ENCODE measurements at places on chromosomes 16 and 17.

DNA sequence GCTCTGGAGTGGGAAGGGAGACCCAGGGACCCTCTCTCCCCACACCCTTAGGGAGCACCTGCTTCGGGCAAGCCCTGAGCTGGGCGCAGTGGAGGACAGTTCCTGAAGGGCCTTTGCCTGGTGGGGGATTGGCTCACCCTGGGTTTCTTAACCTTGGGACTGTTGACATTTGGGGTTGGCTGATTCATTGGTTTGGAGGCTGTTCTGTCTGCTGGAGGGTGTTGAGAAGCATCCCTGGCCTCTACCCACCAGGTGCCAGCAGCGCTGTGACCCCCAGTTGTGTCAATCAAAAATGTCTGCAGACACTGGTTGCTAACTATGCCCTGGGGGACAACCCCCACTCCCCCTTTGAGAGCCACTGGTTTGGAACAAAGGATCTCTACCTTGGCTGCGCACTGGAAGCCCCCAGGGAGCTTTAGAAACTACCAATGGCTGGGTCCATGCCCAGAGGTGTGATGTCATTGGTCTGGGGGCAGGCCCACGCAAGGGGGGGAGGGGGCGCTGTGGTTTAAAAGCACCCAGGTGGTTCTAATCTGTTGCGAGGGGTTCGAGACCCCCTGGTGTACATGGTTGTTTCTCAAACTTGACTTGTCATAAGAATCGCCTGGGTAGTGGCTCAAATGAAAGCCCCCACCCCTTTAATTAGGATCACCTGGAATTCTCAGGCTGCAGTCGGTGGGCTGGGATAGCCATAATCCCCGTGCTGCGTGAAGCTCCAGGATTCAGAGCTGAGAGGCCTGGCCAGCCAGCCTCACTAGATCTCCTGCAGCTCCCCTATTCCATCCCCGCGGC is 151.9 kb upstream of the GSE1 start:
- peak; percentile 0 for DNase-seq

- DNase-seq = peak; percentile 90
Observed at GRCh38 chr17:3667366-3668278, 756 bp downstream of the TAX1BP3 start.

- DNase-seq = no peak
Observed at GRCh38 chr16:26317885-26318284, 626.1 kb downstream of the HS3ST4 start.

- no peak for DNase-seq
Observed at GRCh38 chr17:9839433-9839832, 13.7 kb downstream of the GLP2R start.

DNA sequence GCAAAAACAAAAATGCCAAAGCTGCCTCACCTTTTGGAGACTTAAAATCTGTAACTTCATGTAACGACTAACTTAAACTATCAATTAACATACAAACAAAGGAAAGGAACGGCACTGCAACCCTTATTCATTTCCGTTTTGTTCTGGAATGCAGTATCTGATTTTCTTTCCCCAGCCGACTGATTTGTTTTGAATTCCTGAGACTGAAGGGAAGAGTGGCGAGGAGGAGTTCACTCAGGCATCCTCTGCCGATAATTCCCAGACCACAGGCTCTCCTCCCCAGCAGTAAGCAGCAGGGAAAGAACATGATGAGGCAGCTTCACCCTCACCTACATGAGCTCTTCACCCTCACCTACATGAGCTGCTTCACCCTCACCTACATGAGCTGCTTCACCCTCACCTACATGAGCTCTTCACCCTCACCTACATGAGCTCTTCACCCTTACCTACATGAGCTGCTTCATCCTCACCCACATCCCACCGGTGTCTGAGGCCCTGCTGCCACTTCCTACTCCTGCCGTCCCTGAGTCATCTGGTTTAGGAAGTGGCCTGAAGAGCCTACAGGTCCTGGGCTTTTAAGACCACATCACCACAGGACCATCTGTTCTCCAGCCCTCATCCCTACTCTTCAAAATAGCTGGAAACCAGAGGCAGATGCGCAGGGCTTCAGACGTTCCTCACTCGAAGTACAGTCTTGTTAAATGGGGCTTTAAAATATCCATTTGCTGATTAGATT is 168.0 kb upstream of the RPH3AL start:
- DNase-seq = no peak

DNA sequence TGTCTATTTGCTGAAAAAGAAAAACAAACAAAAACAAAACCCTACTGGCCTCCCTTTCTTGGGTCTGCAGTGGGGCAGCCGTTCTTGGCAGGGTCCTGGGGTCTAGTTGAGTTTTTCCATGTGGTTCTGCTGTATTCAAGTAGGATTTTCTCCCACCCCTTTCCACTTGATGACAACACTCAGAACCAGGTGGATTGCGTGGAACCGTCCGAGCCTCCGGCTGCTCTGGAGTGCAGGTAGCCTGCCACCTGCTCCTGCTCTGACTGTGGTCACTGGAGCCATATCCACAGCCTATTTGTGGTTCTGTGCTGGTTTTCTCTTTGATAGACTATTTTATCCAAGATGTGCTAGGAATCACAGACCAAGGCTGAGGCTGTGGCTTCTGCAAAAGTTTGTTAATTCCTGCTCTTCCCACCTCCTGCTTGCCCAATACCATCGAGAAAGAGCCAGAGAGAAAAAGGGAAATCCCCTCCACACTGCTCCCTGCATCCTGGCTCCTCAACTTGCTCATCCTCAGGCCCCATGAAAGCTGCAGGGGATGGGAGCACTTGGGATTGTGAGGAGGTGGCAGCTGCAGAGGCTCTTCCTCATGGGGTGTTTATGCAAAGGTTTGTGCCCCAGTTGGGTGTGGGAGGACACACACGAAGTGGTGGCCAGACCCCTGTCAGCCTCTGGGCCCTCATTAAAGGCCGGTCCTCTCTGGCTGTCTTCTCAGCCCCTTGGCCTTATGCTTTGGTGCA is 377.8 kb upstream of the TNRC6C start:
- no peak for DNase-seq

DNA sequence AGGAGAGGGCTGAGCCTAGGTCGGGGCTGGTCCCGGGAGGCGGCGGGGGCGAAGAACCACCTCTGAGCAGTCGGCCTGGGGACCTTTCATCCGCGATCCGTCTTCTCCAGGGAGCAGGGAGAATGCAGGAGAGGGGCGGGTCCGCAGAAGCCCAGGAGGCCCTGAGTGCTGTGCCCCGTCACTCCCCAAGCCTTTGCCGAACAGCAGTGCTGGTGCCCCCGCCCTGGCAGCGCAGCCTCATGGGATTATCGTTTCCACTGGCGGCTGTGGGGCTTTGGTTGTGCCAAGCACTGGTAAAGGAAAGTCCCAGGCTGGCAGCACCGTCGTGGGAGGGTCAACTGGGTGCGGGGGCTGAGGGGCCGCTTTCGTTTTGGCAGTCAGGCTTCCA is 631 bp downstream of the TBL3 start:
- peak; percentile 11 for DNase-seq

DNA sequence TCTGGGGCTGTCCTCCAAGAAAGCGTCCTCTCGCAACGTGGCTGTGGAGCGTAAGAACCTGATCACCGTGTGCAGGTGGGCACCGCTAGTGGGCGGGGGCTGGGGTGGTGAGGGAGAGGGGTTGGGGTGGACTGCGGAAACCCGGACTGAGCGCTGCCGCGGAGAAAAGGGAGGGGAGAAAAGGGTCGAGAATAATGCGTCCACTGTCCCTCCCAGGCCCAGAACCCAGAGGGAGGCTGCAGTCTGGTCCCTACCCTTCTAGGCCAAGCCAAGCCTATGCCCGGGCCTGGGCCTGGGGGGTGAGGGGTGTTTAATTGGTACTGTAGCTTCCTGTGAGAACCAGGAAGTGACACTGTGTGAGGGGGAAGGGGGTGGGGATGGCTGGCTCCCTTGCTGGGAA is 464 bp downstream of the RUNDC3A start:
- no peak for DNase-seq

DNA sequence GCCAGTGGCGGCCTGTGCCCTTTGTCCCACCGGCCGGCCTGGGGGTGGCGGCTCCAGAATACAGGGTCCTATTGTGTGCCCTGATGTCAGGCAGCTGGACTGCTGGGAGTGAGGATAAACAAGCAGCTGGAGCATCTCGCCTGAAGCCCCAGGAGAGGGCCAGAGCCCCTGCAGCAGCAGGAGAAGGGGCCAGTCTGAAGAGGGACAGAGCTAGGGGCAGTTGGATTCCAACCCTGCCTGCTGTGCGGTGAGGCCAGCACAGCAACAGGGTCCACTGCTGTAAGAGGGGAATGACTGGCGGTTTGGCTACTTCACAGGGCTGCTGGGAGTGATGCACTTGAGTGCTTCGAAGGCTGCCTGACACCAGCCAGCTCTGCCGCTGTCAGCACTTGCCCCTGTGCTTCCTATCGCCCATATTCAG is 25.0 kb downstream of the RAB11FIP4 start:
- DNase-seq = no peak

- DNase-seq = no peak
Observed at GRCh38 chr17:40529991-40530390, 28.6 kb upstream of the TNS4 start.

DNA sequence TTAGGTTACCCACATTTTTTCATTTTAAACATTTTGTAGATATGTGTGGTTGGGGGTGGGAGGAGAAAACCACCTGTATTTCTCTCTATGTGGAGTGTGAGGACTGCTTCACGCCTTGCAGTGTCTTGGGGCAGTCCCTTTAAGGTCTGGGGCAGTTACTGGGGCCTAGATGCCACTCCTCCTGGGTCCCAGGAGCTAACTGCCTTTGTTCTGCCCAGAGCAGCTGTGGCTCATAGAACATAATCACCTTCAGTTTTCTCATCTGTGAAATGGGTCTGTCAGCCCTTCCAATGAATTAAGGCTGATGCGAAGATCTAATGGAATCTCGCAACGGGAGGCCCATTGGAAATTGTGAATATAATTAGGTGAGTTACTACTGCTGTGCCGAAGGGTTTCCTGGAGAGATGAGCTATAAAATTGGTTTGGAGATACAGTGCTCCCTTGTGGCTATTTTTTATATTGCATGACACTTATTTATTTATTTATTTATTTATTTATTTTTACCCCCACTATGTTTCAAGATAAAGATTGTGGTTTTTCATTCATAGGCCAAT is 22.9 kb downstream of the DHRS7C start:
- peak; percentile 44 for DNase-seq

GRCh38 chr17:19510903-19511302 is 22.8 kb upstream of the SLC47A1 start:
- DNase-seq = no peak

- no peak for DNase-seq
Observed at GRCh38 chr16:30641378-30641982, 9.3 kb upstream of the PRR14 start.

DNA sequence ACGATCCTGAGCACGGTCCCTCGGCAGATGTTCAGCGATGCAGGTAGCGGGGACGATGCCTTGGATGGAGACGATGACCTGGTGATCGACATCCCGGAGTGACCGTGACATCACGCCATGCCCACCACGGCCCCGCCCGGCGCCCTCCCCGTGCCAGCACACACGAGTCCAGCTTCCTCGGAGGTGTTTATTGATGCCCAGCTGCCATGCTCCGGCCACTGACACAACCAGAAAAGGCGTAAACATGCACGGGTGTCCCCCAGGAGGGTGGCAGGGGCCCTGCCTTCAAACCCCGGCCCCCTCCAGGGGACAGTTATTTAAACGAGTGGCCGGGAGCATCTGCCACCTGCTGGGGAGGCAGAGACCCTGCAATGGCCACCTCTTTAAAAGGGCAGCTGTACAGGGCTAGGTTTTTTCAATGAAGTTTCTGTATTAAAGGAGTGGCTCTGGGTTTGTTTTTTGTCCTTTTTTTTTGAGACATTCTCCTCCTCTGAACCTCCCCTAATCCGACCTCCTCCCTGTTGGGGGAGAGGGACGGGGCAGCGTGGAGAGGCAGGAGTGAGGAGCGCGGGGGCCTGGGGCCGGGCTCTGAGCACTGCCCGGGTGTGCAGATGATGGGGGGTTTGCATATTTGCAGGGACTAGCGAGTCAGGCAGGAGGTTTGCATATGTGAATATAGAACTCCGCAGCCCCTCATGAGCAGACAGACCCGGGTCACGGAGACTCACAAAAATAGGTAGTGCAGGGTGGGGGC is 5.3 kb downstream of the DOC2A start:
- peak; percentile 61 for DNase-seq

- no peak for DNase-seq
Observed at GRCh38 chr16:68752602-68753001, 15.5 kb downstream of the CDH1 start.

- DNase-seq = no peak
Observed at GRCh38 chr16:54422569-54422978, 136.0 kb upstream of the IRX3 start.

- no peak for DNase-seq
Observed at GRCh38 chr17:78920528-78920927, 4.7 kb downstream of the TIMP2 start.

GRCh38 chr17:80036715-80037477 is 454 bp downstream of the CCDC40 start:
- no peak for DNase-seq

DNA sequence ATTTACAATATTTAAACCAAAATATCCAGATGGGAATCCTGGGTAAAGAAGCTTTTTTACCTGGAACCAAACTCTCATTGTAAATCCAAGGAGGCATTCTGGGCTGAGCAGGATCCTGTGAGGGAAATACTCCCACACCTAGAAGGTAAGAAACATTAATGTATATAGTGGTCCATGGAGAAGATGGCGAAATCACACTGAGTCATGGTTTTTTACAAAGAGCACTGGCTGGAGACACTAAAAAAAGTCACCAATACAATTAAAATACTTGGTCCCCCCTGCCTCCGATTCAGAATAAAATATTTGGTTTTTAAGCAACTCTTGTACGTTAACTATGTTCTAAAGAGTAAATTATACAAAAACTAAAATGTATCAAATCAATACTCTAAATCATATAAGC is 32.9 kb downstream of the SYNRG start:
- DNase-seq = no peak

- peak; percentile 80 for DNase-seq
Observed at GRCh38 chr16:81478876-81479511, 34.4 kb downstream of the CMIP start.

DNA sequence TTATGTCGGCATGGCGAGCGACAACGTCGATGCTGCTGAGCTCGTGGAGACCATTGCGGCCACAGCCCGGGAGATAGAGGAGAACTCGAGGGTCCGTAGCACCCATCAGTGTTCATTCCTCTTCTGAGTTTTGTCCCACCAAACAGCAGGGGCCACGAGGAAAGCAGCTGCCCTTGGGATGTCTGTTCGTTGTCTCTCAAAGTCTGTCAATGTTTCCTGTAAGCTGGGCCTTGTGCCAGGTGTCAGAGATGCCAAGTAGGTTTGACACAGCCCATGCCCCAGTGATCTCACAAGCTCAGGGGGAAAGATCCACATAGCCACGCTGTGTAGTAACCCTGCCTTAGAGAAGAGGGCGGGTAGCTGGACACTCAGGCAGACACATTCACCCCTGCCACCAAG is 22.6 kb downstream of the NTAN1 start:
- DNase-seq = no peak
